Chondrocyte (in vitro differentiated cells): ENCODE measurements at places on chromosomes 6 and 20. TPM values are rescaled to one million over a fixed set of nuclear protein-coding genes. Genes with fewer than 3 reads are reported as not detected.

DNA sequence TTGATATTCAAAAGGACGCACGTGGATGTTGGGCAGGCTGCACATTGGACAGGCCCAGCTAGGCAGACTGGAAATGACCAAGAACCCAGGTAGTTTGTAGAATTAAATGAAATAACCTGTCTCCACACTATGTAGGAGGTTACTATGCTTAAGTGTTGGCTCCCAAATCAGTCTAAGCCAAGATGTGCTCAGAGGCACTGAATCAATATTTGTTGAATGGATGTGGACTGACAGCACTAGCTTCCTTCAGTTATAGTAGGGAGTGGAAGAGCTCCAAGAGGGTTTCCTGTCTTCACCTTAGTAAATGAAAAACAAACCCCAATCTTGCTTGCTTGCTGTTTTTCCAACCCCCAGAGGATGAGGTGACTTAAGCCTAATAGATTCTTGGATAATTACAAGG is 180.5 kb downstream of the JARID2 start:
- peaks cover 1% of the 10 kb centered on the region for H3K36me3 ChIP-seq
- H3K4me3 ChIP-seq = no peak overlapping the region
- no peaks in the 10 kb centered on the region for H3K27me3 ChIP-seq
- DNase-seq = no peak
- H3K4me1 ChIP-seq = peaks cover 30% of the 10 kb centered on the region

DNA sequence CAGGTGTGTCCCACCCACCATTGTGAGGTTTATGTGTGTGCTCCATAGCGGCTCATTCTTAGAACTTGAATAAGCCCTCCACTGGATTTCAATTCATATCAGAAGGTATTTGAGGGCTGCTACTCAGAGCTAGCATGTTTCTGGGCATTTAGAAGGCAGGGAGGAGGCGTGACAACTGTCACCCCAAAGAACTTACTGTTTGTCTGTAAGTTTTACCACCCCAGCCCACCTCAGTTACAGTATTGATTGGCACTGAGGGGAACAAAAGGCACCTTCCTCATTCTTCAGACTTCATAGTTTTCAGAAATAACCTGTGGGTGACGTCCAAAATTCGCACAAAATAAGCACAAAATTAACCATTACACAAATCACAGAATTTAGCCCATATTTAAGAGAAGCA is 81.7 kb downstream of the KHDC1L start:
- no peak overlapping the region for H3K27ac ChIP-seq
- no peak overlapping the region for H3K4me3 ChIP-seq
- no peaks in the 10 kb centered on the region for H3K4me1 ChIP-seq
- H3K36me3 ChIP-seq = no peaks in the 10 kb centered on the region

GRCh38 chr6:153099636-153100035 is 31.4 kb downstream of the RGS17 start:
- peaks cover 9% of the 10 kb centered on the region for H3K4me1 ChIP-seq
- no peak overlapping the region for H3K4me3 ChIP-seq
- no peak overlapping the region for H3K27ac ChIP-seq
- H3K27me3 ChIP-seq = no peaks in the 10 kb centered on the region
- no peaks in the 10 kb centered on the region for H3K36me3 ChIP-seq

DNA sequence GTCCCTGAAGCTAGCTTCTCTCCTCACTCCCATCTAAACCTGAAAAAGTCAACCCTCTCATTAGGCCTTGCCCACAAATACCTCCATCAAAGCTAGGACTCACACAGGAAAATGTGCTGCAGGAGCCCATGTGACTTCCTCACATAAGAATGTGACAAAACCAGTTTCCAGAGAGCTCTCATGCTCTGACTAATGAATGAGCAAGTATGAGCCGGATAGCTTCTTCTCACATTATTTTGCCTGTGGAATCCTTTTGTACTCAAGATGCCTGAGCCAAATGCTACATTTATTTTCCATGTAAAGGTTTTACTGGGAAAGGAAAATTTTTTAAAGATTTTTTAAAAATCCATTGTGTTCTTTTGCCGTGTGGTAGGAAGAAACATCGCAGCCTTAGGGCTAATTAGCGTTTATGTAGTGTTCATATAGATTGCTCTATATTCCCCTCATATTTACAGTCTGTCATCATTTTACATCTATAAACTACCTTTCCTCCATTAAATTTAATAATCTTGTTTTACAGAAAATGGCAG is 68.6 kb upstream of the CCN6 start:
- peak overlapping the region; percentile 80 for H3K27ac ChIP-seq
- H3K4me1 ChIP-seq = peaks cover 21% of the 10 kb centered on the region
- H3K4me3 ChIP-seq = no peak overlapping the region
- no peak for DNase-seq

GRCh38 chr6:221531-222349 is 70.5 kb upstream of the DUSP22 start:
- peaks cover 13% of the 10 kb centered on the region for H3K4me1 ChIP-seq
- DNase-seq = no peak
- H3K27me3 ChIP-seq = no peaks in the 10 kb centered on the region
- no peak overlapping the region for H3K4me3 ChIP-seq

- H3K27me3 ChIP-seq = peaks cover 27% of the 10 kb centered on the region
- no peaks in the 10 kb centered on the region for H3K4me1 ChIP-seq
- H3K27ac ChIP-seq = no peak overlapping the region
- DNase-seq = no peak
- H3K36me3 ChIP-seq = no peaks in the 10 kb centered on the region
These were observed 27.0 kb downstream of the IL17A start for GRCh38 chr6:52213127-52213526.

DNA sequence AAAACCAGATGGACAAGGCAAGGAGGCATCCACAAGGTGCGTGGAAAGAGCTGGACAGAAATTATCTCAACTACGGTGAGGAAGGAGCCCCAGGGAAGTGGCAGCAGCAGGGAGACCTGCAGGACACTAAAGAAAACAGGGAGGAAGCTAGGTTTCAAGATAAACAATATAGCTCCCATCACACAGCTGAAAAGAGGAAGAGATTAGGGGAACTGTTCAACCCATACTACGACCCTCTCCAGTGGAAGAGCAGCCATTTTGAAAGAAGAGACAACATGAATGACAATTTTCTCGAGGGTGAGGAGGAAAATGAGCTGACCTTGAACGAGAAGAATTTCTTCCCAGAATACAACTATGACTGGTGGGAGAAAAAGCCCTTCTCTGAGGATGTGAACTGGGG is 26.8 kb downstream of the TRMT6 start:
- H3K4me1 ChIP-seq = peaks cover 11% of the 10 kb centered on the region
- no peak for DNase-seq
- H3K4me3 ChIP-seq = no peak overlapping the region
- H3K27ac ChIP-seq = no peak overlapping the region

GRCh38 chr6:87929843-87930288 is 117.8 kb upstream of the SPACA1 start:
- no peak for DNase-seq
- peaks cover 19% of the 10 kb centered on the region for H3K27me3 ChIP-seq
- no peak overlapping the region for H3K27ac ChIP-seq
- H3K36me3 ChIP-seq = no peaks in the 10 kb centered on the region
- no peak overlapping the region for H3K4me3 ChIP-seq

DNA sequence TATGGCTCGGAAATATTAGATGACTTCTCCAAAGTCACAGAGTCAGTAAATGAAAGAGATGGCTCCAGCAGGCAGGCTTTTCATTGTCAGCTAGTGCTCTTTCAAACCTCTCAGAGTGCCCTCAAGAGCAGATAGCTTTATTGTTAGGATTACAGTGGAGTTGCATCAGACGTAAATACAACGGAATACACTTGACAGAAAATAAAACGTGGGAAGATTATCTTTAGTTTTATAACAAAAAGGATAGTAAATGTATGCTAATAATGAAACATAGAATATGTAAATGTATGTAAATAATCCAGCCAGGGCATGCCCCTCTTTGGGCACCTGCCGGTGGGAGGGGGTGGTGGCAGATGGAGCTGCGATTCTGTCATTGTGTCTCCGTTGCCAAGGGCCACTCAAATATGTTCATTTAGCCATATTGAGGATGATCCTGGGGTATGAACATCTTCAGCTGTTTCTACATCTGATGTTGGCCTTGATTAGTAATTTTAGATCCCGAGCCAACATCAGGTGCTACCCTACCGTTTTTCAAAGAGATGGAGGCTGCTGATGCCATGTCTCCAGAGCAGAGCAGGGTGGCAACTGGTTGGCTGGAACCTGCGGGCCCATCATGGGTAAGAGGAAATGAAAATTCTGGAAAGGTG is 358.3 kb upstream of the SULF2 start:
- H3K4me1 ChIP-seq = no peaks in the 10 kb centered on the region
- no peak for DNase-seq
- no peak overlapping the region for H3K27ac ChIP-seq
- H3K36me3 ChIP-seq = peaks cover 4% of the 10 kb centered on the region
- H3K27me3 ChIP-seq = peaks cover 24% of the 10 kb centered on the region

GRCh38 chr20:49813305-49813974 is 812 bp downstream of the SLC9A8 start:
- no peak for DNase-seq
- H3K36me3 ChIP-seq = peaks cover 8% of the 10 kb centered on the region
- no peaks in the 10 kb centered on the region for H3K27me3 ChIP-seq
- H3K4me1 ChIP-seq = peaks cover 24% of the 10 kb centered on the region
- peak overlapping the region; percentile 87 for H3K27ac ChIP-seq

DNA sequence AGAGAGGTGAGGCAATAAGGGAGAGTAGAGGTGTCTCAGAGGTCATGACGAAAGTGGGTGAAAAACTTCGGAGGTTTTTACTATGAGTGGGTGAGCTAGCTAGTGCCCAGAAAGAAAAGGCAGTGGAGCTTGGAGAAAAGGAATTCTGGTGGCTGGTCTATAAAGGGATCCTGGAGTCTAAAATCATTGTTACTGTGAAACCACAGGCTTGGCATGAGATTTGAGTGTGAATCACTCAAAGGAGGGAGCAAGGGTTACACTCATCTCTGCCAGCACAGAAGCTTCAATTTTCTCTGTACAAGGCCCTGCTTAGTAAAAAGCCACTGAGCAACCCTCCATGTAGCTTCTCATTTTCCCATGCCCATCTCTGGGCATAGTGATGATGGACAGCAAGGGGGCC is 47.5 kb downstream of the CD83 start:
- H3K27ac ChIP-seq = no peak overlapping the region
- H3K4me3 ChIP-seq = no peak overlapping the region
- peaks cover 6% of the 10 kb centered on the region for H3K4me1 ChIP-seq
- DNase-seq = no peak
- no peaks in the 10 kb centered on the region for H3K27me3 ChIP-seq

ZSCAN23 gene
- 2.1 to 3.5 TPM (median 3.3 TPM) in 3 replicates for total RNA-seq

DNA sequence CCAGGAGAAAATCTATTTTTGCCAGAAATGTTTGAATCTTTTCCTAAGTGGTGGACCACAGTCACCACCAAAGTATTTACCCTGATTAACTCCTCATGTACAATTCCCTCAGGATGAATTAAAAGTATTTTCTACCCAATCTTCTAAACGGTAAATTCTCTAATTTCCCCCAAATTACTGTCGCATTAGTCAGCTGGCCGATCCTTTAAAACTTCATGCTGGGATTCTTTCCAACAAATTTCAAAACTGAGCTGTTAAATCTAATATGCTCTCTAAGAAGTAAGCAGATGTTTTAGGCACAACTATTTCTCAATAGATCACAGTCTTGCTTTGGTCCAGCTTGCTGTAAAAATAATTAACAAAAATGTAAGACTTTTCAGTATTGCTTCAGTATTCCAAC is 447.2 kb downstream of the FRK start:
- peaks cover 21% of the 10 kb centered on the region for H3K4me1 ChIP-seq
- no peaks in the 10 kb centered on the region for H3K36me3 ChIP-seq
- H3K27me3 ChIP-seq = peaks cover 3% of the 10 kb centered on the region
- no peak overlapping the region for H3K4me3 ChIP-seq
- DNase-seq = no peak

DNA sequence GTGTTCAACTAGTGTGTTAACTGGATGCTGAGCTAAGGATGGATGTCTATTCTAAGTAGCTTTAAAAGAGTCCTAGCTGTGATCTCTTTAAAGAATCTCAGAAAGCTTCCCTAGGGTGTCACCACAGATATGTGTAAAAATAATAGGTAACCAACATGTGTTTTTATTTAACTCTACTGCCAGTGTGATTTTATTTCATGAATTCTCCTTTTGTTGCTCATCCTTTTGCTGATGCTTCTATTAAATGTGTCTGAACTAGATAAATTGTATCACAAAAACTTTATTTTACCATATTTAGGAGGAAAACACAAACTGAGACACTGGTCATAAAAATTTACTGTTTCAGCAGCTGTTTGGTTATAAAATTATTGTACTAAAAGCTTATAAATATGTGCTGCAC is 809.4 kb upstream of the CITED2 start:
- H3K4me3 ChIP-seq = no peak overlapping the region
- H3K27ac ChIP-seq = no peak overlapping the region
- no peak for DNase-seq

OLIG3 gene
- not detected in 3 replicates for total RNA-seq

- no peaks in the 10 kb centered on the region for H3K27me3 ChIP-seq
- H3K36me3 ChIP-seq = peaks cover 2% of the 10 kb centered on the region
- H3K27ac ChIP-seq = peak overlapping the region; percentile 86
- DNase-seq = no peak
- peaks cover 16% of the 10 kb centered on the region for H3K4me1 ChIP-seq
These were observed 75.6 kb upstream of the RNF24 start for GRCh38 chr20:4090756-4091489.
